ENCODE measurements at places on chromosomes 3 and 15.

- peak; percentile 6 for DNase-seq
Observed at GRCh38 chr3:174862101-174862500, 3.0 kb downstream of the NAALADL2 start.

DNA sequence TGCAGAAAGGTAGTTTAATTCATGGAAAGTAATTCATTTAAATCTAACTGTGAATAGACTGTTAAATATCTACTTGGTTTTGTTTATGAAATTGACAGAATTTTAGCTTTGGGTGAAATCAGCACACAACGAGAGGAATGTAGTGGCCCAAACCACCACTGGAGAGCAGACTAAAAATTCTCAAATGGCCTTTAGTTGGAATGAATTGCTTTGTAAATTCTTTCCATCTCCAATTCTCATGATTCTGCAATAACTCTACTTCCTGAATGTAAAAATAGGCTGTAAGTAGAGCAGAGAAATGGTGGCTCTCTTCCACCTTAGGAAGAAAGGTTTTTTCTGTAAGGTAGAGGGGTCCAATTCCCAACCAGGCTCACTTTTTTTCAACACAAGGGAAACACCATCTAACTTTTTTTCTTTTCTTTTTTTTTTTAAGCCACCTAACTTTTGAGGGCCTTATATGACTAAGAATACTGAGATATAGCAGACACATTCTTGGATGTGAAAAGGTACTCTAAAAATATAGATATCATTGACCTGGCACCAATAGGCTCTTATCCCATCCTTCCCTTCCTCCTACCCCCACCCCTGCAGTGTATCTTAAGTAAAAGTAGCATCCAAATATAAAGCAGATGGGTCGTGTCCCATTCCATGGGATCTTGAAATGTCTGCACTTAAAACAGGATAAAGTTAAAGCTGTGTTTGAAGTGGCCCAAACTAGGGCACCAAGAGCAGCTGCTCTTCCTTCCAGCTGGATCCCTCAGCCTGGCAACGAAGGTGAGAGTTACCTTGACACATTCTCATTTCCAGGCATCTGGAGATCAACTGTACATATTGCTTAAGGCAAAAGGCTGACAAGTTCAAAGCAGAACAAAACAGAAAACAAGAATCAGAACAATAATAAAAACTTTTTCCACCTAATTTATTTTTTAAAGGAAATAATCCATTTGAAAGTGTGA, 194.1 kb downstream of the TPRG1 start:
- DNase-seq = peak; percentile 64

DNA sequence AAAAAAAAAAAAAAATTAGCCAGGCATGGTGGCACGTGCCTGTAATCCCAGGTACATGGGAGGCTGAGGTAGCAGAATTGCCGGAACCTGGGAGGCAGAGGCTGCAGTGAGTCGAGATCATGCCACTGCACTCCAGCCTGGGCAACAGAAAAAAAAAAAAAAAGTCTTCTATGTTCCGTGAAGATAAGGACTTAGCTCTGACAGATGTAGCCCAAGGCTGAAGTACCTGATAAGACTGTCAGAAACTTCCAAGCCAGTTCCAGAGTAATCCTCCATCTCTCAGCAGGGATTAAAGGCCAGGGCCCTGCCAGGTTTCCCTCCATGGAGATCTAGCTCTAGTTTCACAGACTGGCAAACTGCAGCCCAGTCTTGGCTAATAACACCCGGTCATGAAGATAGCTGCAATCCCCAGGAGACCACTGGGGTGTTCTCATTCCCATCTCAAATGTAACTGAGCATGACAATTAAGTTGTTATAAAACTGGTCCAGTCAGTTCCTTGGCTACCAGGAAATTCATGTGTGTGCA, 8.5 kb downstream of the CDCP1 start:
- peak; percentile 68 for DNase-seq

GRCh38 chr3:41369838-41370237, 170.5 kb downstream of the CTNNB1 start:
- DNase-seq = peak; percentile 14

DNA sequence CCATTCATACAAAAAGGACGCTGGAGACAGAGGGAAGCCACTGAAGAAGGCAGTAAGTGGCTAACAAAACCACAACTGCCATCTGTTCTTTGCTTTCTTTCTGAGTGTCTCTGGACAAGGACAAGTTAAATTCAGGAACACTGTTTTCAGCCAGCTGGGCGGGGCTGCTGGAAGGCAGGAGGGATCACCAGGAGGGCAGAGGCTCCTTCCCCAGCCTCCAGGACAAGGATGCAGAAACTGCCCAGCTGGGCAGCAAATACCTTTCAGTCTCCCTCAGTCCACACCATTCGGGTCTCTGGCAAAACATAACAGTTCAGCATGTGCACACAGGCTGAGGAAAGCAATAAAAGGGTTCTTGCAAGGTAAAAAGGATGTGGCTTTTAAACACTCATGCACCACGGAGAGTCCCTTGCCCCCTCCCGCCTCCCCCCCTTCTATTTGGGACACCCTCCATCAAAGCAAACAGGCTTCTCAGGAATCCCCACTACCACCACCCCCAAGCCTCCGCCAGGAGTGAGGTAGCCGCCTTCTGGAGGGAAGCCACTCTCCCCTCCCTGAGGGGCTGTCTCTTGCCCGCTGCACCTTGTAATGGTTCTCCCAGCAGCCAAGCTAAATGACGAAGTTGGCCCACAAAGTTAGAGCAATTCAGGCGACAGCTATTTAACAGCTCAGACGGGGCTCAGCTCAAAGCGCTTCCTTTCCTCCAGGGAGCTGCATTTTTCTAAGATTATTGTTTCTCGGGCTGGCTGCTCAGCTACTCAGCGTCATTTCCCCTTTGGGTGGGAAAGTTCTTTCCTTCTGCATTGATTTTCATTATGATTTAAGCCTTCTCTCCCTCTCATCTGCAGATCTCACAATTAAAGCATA, 3.8 kb downstream of the HEG1 start:
- peak; percentile 82 for DNase-seq

GRCh38 chr3:160587105-160587504, 21.7 kb upstream of the KPNA4 start:
- no peak for DNase-seq

GRCh38 chr3:110391640-110392395, 679.8 kb upstream of the NECTIN3 start:
- DNase-seq = peak; percentile 60

GRCh38 chr15:99442252-99442897, 123.4 kb upstream of the MEF2A start:
- peak; percentile 97 for DNase-seq

- peak; percentile 16 for DNase-seq
Observed at GRCh38 chr3:31776016-31776415, 205.0 kb downstream of the OSBPL10 start.

GRCh38 chr3:89851974-89852621, 744.7 kb downstream of the EPHA3 start:
- DNase-seq = peak; percentile 54

GRCh38 chr3:120446891-120447668, 3.7 kb downstream of the FSTL1 start:
- DNase-seq = no peak

DNA sequence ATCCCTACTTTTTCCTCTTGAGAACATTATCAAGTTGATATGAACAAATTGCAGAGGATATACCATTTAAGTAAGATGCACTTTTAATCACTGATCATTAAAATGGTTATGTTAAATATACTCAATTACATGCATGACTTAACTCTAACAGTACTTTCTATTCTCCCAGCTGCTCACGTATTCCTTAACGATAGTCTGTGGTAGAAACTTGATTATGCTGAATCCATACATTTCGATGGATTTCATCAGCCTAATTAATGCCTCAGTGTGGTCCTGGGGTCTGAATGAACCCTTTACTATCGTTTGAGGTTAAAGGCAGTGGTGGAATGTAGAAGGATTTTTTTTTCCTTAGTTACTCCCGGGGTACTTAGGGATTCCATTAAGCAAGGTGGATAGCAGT, 18.6 kb downstream of the SOX2 start:
- DNase-seq = no peak

GRCh38 chr3:112734736-112735350, 93.9 kb upstream of the CCDC80 start:
- peak; percentile 96 for DNase-seq

DNA sequence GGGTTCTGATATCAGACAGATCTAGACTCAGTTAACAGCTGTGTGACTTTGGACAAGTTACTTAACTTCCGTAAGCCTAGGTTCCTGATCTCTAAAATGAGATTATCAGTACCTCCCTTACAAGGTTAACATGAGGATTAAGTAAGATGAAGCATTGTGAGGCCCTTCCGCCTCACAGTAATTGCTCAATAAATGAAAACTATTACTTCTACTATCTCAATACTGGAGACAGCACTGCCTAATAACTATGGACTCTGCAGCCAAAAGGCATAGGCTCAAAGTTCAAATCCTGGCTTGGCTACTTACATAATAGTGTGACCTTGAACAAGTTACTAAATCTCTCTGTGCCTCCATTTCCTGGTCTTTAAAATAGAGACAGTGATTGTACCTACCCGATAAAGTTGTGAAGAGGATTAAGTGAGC, 82.0 kb upstream of the ATP11B start:
- no peak for DNase-seq

GRCh38 chr3:38724392-38724736, 74.9 kb upstream of the SCN5A start:
- DNase-seq = no peak

GRCh38 chr3:94285872-94286271, 223.0 kb downstream of the NSUN3 start:
- peak; percentile 1 for DNase-seq

- peak; percentile 85 for DNase-seq
Observed at GRCh38 chr15:61459785-61460707, 230.9 kb upstream of the RORA start.

DNA sequence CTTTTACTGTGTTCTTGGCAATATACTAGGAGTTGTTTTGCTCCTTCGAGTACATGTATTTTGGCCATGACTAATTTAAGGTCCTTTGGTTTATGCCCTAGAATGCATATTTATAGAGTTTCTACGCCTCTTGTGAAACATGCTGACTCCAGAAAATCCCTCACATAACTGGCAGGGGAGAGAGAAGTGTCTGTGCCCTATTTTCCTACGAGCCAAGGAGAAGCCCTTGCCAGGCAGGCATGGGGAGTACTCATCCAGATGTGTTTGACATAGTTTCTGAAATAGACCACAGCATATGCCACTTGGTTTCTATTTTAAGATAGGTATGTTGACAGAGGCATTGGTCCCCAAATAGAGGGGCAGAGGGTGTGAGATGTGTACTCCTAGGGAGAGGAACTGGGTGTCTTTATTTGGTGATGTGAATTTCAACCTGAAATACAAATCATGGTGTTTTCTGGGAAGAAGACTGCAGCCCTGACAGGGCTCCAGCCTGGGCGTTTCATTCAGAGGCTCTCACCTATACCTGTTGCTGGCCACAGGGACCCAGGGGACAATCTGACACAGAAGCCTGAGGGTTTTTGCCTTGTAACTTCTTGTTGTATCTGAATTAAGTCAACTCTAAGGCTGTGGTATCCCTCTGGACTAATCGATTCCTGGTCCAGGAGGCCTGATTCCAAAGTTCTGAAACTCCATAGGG, 267.8 kb upstream of the C2CD4B start:
- DNase-seq = no peak

GRCh38 chr3:179450261-179450701, 989 bp downstream of the GNB4 start:
- peak; percentile 22 for DNase-seq

DNA sequence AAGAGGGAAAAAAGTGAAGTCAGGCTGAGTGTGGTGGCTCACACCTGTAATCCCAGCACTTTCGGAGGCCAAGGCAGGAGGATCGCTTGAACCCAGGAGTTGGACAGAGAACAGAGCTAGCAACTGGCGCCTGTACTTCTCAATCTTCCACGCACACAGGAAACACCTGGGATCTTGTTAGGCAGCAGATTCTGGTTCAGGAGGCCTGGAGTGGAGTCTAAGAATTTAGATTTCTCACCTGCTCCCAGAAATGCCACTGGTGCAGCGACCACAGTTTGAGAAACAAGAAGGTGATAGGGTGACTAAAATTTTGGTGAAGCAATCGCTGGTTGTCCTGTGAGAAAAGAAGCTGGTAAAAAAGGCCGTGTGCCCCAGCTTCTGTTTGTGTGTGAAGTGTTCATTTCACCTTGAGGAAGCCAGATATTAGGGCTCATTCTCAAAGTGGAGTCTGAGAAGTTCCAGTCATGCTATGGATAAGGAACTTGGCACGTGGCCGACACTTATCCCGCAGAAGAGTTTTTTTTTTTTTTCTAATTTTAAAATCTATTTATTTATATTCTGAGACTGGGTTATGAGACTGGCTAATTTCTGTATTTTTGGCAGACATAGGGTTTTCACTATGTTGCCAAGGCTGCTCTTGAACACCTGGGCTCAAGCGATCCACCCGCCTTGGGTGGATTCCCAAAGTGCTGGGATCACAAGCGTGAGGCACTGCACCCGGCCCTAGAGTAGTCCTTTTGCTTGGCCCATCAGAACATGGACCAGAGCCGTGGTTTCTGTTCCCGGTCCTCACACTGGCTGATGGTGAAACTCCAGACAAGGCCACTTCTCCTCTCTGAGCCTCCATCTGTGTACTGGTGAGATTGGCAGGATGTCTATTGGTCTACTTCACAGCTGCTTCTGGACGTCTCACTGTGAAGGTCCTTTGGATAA, 324.6 kb upstream of the PROK2 start:
- no peak for DNase-seq

DNA sequence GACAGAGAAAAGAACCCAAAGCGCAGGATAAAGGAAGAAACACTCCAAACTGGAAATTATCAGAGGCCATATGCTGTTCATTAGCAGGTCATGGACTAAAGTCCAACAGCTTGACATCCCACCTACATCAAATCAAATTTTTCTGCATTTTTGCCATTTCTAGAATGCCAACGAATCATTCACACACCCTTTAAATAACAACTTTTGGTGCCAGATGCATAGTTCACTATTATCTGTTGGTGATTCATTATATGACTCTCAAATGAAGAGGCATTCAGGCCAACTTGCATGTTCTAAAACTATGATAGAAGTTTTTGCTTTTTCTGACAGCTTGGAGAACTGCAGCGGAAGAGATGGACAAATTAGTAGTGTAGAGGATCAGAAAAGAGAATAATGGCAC, 529.8 kb upstream of the NAALADL2 start:
- peak; percentile 71 for DNase-seq

- DNase-seq = no peak
Observed at GRCh38 chr3:117540597-117540996, 831.0 kb downstream of the TUSC7 start.

Measured in cardiac fibroblast (primary cell).